ENCODE measurements at places on chromosomes 16 and 17.

GRCh38 chr16:426115-426905, 861 bp downstream of the RAB11FIP3 start:
- no peak for DNase-seq

- DNase-seq = peak; percentile 66
These were observed 80.9 kb downstream of the ARHGAP23 start for GRCh38 chr17:38508954-38509771.

- DNase-seq = no peak
These were observed 35.3 kb downstream of the FAM20A start for GRCh38 chr17:68565661-68566441.

- no peak for DNase-seq
These were observed 120.4 kb downstream of the CHD9NB start for GRCh38 chr16:52932321-52932720.

DNA sequence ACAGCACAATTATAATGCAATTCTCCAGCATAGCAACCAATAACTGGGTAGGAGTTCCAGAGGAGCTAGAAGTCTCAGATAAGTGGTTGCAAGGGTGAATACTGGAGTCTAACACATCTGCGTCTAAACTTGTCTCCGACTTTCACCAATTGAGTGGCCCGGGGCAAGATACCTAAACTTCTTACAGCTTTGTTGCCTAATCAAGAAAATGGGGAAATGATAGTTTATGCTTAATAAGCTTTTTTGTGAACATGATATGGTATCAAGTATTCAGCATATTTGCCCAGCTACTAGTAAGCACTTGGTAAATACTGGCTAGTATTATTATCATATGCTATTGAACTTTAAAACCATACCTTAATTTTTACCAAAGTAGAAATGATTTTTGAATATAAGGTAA, 183.5 kb downstream of the KCNJ2 start:
- no peak for DNase-seq

GRCh38 chr16:83418565-83418964, 389.2 kb upstream of the HSBP1 start:
- no peak for DNase-seq

DNA sequence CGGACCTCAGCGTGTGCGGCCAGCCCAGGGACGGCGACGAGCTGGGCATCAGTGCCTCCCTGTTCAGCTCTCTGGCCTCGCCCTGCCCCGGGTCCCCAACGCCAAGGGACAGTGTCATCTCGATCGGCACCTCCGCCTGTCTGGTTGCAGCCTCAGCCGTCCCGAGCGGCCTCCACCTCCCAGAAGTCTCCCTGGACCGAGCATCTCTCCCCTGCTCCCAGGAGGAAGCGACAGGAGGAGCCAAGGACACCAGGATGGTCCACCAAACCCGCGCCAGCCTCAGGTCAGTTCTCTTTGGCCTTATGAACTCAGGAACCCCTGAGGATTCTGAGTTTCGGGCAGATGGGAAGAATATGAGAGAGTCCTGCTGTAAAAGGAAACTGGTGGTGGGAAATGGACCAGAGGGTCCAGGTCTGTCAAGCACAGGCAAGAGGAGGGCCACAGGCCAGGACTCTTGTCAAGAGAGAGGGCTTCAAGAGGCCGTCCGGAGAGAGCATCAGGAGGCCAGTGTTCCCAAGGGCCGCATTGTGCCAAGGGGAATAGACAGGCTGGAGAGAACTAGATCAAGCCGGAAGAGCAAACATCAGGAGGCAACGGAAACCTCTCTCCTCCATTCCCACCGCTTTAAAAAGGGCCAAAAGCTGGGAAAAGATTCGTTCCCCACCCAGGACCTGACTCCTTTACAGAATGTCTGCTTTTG, 825 bp downstream of the HASPIN start:
- no peak for DNase-seq

- peak; percentile 96 for DNase-seq
These were observed 2.0 kb upstream of the CD300H start for GRCh38 chr17:74569020-74570003.

- DNase-seq = no peak
These were observed 16.0 kb downstream of the MAP2K6 start for GRCh38 chr17:69430488-69430887.

GRCh38 chr17:76174037-76174436, 33.0 kb upstream of the FOXJ1 start:
- DNase-seq = no peak

GRCh38 chr17:75773121-75773807, 8.3 kb upstream of the GALK1 start:
- DNase-seq = no peak

- no peak for DNase-seq
These were observed 264.1 kb downstream of the PHKB start for GRCh38 chr16:47725188-47725695.

DNA sequence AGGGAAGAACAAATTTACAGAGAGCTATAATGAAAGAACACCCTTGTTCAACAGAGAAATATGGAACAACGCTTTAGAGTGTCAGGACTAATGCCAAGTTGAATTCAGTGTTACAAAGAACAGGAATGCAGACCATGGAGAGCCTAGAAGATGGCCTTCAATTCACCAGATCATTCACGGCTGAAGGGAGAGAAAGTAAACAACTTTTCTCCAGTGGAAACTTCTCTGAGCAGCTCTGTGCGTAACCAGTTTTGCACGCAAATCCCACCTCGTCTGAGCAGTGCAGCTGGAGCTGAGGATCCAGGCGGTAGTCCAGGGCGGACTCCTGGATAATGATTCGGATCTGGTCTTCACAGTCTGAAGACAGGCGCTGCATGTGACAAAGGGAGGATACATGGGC, 40.5 kb upstream of the CLEC18B start:
- no peak for DNase-seq

GRCh38 chr16:55207693-55208428, 116.1 kb upstream of the IRX6 start:
- DNase-seq = no peak

- DNase-seq = no peak
These were observed 1.3 kb upstream of the CES3 start for GRCh38 chr16:66959704-66960161.

DNA sequence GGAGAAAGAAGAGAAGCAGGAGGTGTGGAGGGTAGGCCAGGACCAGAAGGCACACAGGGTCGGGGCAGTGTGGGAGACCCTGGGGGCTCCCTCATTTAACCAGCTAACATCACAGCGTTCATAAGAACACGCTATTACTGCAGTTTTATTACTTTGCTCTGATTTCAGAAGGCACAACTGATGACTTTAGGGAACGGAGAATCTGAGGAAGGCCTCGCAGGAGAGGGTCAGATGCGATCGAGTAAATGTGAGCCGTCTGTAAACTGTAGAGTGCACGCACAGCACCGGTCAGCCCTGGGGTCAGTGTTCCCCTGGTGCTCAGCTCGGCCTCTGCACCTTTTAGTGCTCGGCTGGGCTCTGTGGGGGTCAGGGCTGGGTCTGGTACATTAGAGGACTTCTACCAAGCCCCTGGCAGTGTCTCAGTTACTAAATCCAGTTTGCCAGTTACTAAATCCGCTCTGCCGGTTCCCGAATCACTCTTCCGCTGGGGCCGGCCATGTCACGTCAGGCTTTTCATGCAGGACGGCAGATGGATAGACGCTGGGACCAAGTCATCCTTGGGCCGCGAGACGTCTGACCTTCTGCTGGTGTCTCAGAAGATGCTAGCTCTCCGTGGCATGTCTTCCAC, 325.9 kb downstream of the SEC14L1 start:
- DNase-seq = no peak

DNA sequence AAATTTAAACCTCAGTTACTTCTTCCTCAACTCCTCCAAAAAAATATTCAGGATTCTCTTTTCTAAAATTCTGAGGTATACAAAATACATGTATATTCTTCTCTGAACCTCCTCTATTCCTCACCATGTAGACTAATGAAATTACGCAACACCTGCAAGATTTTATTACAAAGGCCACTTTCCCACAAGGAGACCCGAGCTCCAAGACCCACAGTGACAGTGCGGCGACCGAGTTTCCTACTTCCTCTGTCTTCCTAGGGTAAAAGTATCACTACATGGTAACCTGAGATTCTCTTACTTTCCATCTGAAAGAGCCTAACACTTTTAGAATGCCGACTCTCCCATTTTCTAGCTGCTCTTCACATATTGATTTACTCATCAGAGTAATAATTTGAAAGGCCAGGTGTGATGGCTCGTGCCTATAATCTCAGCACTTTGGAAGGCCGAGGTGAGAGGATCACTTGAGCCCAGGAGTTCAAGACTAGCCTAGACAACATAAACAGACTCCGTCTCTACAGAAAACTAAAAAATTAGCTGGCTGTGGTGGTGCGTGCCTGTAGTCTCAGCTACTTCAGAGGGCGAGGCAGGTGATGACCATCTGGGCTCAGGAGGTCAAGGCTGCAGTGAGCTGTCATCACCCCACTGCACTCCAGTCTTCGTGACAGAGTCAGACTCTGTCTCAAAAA, 35.7 kb downstream of the CYTH1 start:
- DNase-seq = no peak

GRCh38 chr17:31390748-31391495, 553 bp upstream of the RAB11FIP4 start:
- no peak for DNase-seq

DNA sequence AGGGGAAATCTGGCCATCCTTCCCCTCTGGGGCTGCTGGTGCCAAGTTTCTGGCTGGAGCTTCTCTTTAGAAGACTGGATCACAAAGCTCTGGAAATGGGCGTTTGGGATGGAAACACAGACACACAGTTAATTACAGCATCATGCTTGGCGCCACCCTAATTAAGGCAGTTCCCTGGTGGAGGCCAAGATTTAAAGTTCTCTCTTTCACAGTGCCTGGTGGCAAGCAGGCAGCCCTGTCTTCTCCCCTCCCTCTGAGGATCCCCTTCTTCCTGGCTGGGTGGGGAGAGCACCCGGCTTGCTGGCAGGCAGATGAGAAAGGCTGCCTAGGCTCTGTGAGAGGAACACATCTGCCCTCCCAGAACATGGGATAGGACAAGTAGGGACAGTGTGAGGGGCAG, 59.0 kb upstream of the NKD1 start:
- DNase-seq = no peak

DNA sequence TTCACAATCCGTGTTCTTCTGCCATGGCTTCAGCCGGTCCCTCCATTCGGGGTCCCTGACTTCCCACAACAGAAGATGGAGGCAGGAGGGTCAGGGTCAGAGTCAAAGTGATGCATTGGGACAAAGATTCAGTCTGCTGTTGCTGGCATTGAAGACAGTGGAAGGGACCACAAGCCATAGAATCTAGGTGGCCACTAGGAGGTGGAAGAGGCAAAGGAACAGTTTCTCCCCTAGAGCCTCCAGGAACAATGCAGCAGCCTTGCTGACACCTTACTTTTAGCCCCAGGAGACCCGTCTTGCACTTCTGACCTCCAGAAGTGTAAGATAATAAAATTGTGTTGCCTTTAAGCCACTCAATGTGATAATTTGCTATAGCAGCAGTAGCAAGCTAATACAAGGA, 55.9 kb downstream of the MFSD11 start:
- peak; percentile 44 for DNase-seq

DNA sequence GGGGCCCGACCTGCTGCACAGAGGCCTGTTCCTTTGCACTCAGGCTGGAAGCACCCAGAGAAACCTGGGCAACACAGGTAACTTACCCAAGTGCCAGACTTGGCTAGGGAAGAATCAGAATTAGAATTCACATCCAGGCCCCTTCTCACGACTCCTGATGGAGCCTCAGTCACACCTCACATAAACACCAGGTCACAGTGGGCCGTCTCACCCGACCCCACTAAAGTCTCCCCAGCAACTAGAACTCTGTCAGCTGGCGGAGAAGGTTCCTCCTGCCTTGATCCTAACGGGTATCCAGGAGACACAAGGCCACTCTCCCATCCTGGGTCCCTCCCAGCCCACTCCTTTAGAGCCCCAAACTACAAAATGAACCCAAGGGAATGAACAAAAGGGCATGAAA, 6.4 kb downstream of the TK2 start:
- no peak for DNase-seq

GRCh38 chr16:50812876-50813466, 71.1 kb downstream of the CYLD start:
- no peak for DNase-seq
